GM04503 (cell line): ENCODE measurements at places on chromosomes 3 and 15.

- peak; percentile 65 for DNase-seq
Observed at GRCh38 chr3:174533286-174533685, 325.8 kb upstream of the NAALADL2 start.

- no peak for DNase-seq
Observed at GRCh38 chr3:181276358-181276896, 286.9 kb upstream of the DNAJC19 start.

GRCh38 chr15:84826369-84826823 lies 9.2 kb downstream of the ALPK3 start:
- no peak for DNase-seq

DNA sequence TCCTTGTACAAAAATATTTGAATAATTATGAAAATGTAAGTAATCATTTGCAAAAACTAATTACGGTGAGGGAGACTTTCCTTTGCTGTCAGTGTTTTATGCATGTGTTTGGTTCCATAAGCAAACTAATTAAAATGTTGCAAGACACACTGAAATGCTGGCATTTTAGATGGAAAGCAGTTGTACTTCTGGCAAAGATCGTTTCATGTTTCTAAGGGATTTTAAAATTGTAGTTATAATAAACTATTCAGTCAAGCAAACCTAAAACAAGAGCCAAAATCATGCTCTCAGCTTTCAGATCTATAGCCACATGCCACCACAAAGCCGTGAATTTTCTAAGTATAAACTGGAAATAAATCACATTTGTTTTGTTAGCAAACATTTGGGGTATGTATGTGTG lies 240.1 kb upstream of the ZNF385D start:
- no peak for DNase-seq

DNA sequence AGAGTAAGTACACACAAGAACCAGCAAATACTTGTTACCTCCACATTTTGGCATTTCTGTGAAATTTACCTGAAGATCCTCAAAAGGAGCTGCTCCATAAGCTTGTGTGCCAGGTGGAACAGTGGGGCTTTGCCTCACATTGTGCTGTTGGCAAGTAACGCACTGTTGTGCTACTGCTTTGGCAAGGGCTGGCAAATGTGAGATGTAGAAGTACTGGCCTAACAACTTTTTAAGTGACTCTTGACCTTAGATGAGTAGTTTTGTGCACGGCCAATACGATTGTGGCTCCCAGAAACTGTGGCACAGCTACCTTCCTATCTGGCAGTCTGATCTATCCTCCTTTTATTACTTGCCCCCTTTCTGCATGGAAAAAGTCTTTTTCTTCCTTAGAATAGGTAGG lies 337.0 kb downstream of the KCNH8 start:
- no peak for DNase-seq

DNA sequence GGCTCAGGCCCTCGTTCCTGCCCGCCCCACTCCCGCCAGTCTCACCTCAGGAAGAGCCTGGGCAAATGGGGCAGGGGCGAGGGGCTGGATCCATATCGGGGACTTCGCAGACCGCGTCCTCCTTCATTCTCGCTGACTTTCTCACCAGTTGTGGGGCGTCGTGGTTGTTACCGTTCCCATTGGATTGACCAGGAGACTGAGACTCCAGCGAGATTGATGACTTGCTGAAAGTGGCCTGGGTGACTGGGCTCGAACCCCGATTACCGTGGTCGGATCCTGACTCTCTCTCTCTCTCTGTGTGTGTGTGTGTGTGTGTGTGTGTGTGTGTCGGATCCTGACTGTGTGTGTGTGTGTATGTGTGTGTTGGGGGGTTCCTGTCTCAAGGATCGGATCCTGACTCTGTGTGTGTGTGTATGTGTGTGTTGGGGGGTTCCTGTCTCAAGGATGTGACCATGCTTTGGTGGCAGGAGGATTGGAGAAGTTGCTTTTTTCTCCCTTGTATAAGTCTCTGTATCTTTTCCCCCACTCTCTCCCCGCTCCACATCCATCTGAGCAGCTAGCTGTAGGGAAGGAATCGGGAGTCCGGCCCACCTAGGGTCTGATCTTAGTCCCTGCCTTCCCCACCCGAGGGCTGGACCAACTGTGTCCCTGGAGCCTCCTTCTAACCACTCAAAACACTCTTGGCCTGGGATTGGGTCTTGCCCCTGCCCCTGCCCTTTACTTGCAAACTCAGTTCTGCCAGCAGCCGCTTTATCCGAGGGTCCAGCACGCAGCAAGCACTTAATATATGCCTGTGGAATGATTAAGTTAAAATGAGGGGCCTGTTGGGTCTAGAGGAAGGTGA lies 603 bp downstream of the PLEKHO2 start:
- DNase-seq: no peak

- DNase-seq: no peak
Observed at GRCh38 chr15:52139599-52140462, 27.3 kb upstream of the BCL2L10 start.

- DNase-seq: no peak
Observed at GRCh38 chr3:190306513-190307163, 15.6 kb downstream of the CLDN1 start.

DNA sequence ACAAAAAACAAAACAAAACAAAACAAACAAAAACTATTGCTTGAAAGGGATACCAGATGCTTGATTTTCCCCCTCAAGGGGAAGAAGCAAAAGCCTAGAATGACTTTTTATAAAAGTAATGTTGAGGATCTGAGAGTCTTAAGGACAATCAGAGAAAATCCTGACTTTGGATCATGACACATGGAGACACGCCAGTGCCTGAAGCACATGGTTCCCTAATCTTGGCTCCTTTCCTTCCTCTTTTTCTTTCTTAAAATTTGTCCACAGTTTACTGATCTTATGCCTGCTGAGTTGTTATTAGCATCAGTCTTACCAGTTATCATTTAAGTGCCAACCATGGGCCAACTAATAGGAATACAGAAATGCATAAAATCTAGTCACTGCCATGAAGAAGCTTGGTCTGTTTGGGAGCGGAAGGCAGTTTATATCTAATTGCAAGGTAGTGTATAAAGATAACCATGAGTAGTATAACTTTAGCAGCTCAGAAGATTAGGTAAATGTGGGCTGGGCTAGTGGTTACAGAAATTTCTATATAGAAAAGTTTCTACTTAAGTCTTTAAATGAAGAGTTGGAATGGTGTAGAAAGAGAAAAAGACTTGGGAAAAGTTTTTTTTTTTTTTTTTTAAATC lies 6.9 kb downstream of the GLCE start:
- no peak for DNase-seq

GRCh38 chr3:136545664-136546268 lies 206.4 kb downstream of the STAG1 start:
- DNase-seq: no peak

DNA sequence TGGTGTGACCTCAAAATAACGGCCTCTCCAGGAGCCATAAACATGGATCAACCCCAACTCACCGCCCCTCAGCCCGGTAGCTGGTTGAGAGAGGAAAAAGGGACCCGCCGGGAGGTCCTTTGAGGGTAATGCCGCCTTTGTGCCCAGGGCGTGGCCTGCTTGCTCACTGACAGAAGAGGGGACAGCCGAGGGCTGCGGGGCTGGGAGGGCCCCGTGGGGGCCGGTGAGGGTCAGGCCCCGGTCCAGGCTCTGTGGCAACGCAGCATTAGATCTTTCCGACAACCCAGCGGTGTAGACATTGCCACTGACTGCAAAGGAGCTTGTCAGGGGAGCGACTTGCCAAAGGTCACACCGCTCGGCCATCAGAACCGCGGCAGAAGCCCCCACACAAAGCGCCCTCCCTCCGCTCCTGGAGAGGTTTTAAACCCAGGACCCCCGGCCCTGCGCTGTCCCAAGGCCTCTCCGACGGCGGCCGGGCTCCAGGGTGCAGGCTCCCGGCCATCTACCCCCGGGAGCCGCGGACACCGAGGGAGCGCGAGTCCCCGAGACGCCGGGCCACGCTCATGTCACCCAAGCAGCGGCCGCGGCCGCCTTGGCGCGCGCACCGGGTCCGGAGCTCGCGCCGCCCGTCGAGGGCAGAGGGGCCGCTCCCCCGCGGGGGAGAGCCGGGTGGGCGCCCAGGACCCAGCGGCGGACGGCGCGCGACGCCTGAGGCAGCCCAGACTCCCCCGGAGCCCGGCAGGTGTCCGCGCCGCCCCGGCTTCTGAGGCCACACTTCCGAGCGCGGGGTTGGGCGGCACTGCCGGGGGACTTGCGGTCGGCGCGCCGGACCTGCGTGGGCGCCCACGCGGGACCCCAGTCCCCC lies 975 bp downstream of the PCSK6 start:
- DNase-seq: no peak

- no peak for DNase-seq
Observed at GRCh38 chr3:247916-248315, 51.4 kb downstream of the CHL1 start.

GRCh38 chr3:24985668-24986067 lies 442.4 kb upstream of the RARB start:
- DNase-seq: no peak

DNA sequence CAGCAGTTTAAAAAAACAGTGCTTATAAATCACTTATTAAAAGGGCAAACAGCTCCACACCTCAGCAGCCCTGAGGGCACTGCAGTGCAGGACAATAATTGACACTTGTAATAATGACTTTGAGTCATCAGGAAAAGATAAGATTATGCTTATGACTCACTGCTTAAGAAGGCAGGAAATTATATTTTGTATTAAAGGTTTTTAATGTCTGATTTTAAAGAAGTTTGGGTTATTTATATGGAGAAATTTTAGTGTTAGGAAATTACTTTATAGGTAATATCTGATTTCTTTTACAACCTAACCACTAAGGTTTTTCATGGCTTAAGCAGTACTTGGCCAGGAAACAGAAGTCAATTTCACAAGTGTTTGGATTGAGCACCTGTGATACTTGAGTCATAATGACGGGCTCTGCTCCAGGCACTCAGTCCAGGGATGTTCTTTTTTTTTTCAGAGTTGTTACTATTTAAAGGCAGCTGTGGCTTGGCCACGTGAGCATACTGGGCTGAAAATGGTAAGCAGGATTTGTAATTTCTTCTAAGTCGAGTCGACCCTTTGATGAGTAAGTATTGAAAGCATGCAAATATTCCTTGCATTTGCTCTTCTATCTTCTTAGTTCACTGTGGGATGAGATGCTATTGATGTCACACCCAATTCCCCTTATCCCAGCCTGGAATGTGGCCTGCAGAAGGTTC lies 21.6 kb upstream of the SLC6A20 start:
- DNase-seq: peak; percentile 75

GRCh38 chr15:86373147-86373546 lies 293.5 kb downstream of the AGBL1 start:
- no peak for DNase-seq

DNA sequence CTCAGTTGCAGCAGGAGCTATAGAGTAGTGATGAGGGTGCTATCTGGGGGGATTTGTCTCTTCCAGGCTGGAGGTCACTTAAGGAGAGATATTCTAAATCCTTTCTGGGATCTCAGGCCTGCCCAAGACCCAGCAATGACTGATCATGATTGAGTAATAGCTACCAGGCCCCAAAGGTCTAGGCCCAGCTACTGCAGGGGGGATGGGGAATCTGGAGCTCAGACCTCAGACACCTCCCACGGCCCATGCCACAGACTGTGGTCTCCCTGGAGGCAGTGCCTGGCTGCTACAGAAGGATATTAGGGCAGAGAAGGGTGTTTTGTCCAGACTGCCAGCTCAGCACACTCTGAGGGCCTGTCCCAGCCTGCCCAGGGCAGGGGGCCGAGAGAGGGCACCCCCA lies 6.9 kb downstream of the SLC38A3 start:
- DNase-seq: no peak

DNA sequence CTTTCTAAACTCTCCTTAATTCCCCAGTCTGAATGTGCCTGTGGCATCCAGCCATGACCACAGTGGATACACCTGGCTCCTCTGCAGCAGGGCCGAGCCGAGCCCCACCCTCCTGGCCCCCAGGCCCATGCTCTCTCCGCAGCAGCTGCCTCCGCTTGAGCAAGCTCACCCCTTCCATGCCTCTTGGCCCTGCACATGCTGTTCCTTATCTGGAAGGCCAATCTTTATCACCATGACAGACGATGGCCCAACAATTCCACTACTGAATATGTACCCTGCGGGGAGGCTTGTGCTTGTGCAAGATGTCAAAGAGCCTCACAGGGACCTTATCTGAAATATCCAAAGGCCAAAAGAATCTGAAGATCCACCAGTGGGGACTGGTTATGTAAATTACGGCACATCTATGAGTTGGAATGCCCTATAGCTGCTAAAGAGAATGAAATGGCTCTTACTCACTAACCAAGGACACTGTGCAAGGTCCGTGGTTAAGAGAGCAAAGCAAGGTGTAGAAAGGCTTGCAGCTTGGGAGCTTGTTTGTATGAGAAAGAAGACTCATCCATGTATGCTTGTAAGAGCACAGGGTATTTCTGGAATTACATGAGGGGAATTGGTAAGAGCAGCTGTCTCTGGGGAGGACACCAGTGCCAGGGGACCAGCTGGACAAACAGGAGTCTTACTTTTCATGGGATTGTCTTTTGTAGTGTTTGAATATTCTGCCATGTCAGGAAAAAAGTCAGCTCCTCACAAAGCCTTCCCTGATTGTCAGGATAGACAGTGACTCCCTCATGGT lies 55.2 kb downstream of the WNT7A start:
- DNase-seq: no peak

DNA sequence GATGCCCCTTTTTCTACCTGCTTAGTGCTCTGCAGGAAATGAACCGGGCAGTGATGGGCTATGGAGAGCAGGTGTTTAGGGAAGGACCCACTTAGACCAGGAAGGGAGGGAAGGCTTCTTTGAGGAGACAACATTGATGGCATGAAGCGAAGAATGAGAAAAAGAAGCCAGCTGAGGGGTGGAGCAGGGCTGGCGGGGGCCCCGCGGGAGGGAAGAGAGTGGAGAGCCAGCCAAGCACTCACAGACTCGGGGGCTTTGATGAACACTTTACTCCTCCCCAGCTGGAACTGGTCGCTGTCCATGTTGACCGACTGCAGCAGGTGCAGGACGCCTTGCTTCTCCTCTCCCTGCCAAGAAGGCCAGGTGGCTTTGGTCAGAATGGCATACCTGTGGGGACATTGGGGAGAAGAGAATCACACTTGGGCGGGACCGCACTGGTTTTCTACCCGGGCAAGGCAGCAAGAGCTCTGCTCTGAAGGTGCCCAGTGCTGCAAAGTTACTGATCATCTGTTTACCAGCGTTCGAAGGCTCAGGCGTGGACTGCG lies 28.4 kb upstream of the LDHAL6B start:
- DNase-seq: no peak

GRCh38 chr3:168213920-168214319 lies 118.2 kb upstream of the GOLIM4 start:
- no peak for DNase-seq

DNA sequence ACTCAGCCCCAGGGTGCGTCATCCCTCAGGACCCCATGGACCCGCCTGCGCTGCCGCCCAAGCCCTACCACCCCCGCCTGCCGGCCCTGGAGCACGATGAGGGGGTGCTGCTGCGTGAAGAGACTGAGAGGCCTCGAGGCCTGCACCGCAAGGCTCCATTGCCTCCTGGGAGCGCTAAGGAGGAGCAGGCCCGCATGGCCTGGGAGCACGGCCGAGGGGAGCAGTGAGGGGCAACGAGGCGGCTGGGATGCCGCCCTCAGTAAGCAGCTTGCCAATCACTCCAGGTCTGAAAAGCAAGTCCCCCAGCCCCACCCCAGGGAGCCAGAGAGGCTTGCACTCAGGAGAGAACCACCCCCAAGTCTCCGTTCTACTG lies 3.8 kb upstream of the MANF start:
- no peak for DNase-seq

- DNase-seq: no peak
Observed at GRCh38 chr3:191770541-191770940, 309.6 kb downstream of the PYDC2 start.
